RCC 7860 (cell line): ENCODE measurements at places on chromosomes 6 and 20.

DNA sequence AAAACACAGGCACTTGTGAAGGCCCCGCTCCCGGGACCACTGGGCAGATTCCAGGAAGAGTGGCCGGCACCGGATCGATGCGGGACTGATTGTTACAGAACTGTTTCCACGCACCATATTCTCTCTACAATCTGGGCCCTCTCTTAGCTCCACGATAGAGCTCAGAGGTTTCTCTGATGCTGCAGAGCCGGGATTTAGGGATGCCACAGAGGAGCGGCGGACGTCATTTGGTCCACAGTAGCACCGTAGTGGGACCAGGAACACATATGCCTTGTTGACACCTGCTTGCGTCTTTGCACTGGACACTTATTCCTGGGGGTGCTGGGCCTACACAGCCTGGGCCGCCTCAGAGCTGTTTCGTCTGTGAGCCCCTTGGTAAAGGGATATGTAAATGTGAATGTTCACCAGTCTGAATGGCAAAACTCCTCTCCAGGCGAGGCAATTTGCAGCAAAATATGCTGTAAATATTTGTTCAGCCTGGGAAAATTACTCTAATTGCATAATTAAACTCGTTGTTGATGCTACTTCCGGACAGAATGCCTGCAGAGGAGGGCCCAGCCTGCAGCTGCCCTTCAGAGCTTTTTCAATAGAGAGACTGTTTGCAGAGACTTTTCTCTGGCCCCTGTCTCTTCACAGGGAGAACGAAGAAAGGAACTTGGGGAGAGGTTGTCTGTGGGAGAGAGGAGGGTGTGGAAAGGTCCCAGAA is 9.4 kb downstream of the PCK1 start:
- DNase-seq = no peak

- DNase-seq = no peak
Measured at GRCh38 chr20:5877128-5877527, 73.2 kb downstream of the TRMT6 start.

DNA sequence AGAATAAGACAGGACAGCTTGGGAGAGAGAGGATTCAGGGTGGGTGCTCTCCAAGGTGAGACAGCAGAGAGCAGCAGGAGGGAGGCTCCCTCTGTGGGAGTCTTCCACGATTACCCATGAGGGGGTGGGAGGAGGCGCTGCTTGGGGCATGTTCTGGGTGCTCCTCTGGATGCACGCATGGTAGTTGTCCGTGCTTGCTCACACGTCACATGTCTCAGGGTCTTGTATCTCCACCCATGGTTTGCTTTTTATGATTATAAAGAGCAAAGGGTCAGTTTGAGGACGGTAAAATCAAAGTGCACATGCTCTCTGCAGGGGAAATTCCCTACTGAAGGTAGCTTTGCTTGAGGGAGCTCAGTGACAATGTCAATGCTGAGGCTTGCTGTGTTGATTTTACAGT is 338.4 kb downstream of the THBS2 start:
- DNase-seq = no peak

DNA sequence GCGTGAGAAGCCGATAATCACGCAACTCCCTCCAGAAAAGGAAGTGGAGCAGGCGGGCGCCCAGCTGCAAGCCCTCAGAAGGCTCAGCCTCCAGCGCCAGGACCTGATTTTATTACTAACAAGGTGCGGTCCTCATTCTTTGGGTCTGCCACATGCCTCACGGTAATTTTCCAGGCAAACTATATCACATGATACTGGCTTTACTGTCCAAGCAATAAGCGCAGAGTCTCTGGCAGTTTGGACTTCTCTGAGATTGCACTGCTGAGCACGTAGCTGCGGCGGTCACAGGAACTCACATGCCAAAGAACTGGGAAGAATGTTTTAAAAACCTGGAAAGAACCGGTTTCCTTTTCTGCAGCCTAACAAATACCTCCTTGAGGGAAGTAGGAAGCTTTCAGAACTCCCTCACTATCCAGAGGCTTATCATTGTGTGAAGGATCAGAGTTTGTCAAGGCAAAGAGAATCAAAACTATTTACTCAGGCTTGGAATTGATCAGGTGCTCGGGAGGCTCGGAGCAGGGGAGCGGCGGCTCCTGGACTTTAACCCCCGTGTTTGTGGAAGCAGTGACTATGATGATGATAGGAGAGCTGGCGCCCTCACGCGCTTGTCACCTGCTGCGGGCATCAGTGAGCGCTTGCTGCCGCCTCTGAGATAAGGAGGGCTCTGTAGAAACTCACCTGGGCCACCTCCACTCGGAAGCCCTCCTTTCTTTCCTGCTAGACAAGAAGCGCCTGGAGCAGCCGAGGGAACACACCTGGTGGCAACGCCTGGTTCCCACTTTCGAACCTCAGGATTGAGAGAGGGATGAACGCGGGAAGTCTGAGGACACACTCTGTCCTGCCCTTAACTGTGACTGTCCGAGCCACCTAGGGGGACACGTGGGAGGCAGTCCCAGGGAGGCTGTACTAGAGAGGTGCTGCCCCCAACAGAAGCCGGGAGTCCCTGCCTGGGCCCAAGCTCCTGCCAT is 27.2 kb upstream of the SYNJ2 start:
- no peak for DNase-seq

- DNase-seq = no peak
Measured at GRCh38 chr6:70592391-70593117, 25.8 kb downstream of the SDHAF4 start.

- no peak for DNase-seq
Measured at GRCh38 chr6:169160855-169161560, 92.6 kb downstream of the THBS2 start.

DNA sequence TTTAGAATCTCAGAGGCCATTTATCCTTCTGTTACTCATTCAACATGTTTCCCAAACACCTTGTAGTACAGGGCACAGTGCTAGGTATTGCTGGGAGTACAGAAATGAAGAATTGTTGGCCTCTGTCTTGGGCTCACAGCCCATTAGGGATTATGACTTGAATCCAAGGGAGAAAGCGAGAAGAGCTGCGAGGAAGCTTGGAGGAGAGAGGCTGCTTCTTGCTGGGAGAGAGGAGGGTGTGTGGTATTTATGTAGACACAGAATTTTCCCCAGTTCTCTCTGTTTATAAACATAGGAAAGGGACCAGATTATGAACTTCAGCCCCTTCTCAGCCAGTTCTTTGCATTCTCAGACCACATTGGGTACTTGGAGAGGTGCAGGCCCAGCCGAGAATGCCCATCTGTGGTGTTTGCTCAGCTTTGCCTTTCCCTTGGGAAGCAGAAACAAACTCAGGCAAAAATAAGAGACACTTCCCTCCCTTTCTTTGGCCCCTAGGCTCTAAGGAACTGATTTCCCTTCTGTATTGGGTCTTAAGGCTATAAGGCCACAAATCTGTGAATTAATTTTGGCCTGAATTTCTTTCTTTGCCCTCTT is 17.9 kb downstream of the CHMP4B start:
- DNase-seq = no peak

DNA sequence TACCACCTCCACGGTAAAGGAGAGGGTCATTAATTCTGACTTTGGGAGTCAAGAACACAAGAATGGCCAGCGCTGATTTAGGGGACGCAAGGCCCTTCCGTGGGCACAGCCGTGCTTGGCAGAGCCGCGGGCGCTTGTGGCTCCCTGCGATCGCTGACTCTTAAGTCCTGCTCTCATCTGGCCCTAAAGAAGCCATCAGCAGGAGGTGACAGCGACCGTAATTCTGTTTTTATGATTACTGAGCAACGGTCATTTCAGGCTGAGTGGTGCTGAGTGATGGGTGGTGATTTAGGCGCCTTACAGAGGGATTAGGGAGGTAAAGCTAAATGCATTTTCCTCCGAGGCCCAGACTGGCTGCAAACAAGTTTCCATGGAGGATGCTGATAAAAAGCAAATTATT is 364.6 kb upstream of the SULF2 start:
- DNase-seq = no peak

- DNase-seq = no peak
Measured at GRCh38 chr6:165675120-165675519, 12.1 kb upstream of the PDE10A start.

DNA sequence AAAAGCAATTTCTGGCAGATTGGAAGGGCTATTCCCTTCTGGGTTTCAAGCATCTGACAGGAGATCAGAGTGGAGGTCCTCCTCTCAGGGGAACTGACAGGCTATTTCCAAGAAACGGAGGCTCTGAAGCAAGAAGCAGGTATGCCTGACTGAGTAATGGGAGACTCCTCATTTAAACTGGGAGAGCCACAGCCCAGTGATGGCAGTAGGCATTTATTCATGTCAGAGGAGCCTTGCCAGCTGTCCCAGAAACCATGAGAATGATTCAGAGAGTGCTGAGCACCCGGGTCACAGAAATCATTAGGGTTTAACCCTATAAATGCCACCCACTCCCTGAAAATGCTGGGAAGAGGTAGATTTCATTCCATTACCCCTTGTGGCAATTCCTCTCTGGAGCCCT is 247.5 kb upstream of the RNF217 start:
- DNase-seq = no peak

- DNase-seq = no peak
Measured at GRCh38 chr6:337805-338368, 45.6 kb downstream of the DUSP22 start.

DNA sequence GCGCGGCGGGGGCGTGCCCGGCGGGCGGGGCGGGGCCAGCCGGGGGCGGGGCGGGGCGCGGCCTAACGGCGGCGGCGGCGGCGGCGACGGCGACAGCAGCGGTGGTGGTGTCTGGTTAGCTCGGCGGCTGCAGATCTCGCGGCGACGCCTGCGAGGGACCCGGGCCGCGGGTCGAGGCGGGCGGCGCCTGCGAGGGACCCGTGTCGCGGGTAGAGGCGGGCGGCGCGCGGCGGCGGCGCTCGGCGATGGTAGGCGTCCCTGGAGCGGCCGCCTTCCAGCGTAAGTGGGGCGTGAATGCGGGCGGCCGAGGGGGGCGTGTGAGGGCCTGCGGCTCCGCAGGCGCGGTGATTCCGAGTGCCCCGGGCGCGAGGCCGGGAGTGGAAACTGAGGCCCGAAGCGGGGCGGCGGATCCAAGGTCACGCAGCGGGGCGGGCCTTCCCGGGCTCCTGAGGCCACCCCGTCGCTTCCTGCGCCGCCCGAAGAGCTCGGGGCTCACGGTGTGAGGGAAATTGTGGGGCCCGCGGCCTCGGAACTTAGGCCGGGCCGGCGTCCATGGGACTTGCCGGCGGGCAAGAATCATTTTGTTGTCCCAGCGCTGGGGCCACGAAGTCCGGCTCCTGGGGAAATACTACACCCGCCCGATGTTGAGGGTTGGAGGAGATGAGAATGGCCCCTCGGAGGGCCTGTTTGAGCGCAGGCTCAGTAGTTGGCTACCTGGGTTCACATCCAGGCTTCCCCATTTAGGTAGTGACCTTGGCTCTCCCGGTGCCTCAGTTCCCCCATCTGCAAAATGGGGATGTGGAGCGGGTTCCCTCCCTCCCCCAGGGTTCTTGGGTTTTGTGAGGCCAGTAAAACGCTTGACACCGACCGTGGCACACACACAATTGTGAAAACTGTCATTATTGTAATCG is at the start of gene CBFA2T2:
Gene CBFA2T2, plus strand, starts transcription at position 74 of the 911 bp plus-strand sequence. Its CDS starts 172 bp downstream, at position 246.
- DNase-seq = no peak

GRCh38 chr20:48679011-48679410 is 148.8 kb downstream of the PREX1 start:
- DNase-seq = no peak

DNA sequence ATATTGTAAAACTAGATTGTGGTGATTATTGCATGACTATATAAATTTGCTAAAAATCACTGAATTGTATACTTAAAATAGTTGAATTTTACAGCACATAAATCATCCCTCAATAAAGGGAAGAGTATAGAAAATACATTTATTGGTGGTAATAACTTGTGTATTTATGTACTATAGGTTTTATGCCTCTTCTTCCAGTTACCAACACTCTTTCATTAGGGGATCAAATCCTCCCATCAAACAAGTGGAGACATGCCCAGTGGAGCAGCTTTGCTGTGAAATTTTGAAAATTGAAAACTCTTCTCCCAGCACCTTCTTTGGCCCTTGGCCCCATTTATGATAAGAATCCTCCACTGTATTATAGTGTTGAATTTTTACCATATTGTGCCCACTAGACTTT is 10.1 kb upstream of the SSR1 start:
- DNase-seq = no peak

GRCh38 chr6:150254770-150255169 is 111.9 kb downstream of the PPP1R14C start:
- no peak for DNase-seq

- DNase-seq = no peak
Measured at GRCh38 chr20:41508335-41508734, 109.8 kb downstream of the CHD6 start.

DNA sequence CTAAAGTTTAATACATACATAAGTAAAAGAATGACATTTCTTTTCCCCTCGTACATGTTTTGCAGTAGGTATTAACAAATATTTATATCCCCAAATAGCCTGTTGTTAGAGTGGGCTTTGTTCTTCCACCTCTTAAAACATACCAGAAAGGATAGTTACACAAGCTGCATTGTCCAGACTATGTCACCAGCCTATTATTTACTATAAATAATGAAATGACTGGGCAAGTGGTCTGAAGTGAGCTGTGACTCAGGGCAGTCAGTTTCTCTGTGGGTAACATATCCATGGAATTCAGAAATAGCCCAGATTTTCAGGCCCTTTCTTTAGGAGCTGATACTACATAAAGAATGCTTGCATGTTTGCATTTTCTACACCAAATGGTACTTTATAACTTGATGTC is 60.1 kb downstream of the FUT9 start:
- DNase-seq = no peak

DNA sequence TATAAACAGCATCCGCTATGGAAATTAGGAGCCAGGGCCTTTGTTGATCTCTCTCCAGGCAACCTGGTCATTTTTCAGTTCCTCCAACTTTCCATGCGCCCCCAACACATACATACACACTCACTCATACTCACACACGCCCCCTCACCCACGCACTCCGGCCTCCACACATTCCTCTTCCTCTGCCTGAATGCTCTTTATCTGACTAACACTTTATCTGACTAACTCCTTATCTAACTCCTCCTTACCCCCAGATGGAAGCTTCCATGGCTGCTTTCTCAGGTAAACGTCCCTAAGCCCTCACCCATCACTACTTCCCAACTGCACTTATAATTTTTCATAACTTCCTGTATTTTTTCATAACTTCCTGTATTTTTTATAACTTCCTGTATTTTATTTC is 17.4 kb downstream of the CASS4 start:
- peak; percentile 83 for DNase-seq

- DNase-seq = peak; percentile 87
Measured at GRCh38 chr20:50762435-50763220, 31.2 kb downstream of the PARD6B start.

GRCh38 chr6:42010185-42010891 is 40.0 kb upstream of the TAF8 start:
- no peak for DNase-seq

GRCh38 chr6:102501615-102502014 is 1108.1 kb downstream of the GRIK2 start:
- DNase-seq = no peak

DNA sequence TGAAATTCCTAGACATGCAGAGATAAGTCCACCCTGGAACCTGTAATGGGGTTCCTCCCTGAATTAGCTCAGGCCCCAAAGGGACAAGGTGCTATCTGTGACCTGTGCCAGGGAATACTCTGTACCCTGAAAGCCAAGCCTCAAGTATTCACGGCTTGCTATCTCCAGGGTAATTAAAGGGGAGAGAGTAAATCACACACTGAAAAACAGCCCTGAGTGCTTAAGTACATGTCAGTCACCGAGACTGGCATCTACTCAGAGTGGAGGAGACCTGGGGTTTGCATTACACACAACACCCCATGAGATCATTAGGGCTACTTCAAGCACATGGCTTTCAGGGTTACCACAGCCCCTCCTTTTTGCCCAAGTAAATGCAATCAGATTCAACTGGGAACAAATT is 188.1 kb downstream of the CD83 start:
- DNase-seq = no peak

GRCh38 chr6:168447282-168447681 is 6.3 kb downstream of the SMOC2 start:
- no peak for DNase-seq
